ENCODE measurements at places on chromosomes 1 and 21. TPM values are rescaled to one million over a fixed set of nuclear protein-coding genes. Genes with fewer than 3 reads are reported as not detected.

- H3K4me1 ChIP-seq = no peaks in the 10 kb centered on the region
- no peaks in the 10 kb centered on the region for H3K36me3 ChIP-seq
- no peak for DNase-seq
These were observed 11.0 kb upstream of the TMEM200B start for GRCh38 chr1:29134695-29135028.

DNA sequence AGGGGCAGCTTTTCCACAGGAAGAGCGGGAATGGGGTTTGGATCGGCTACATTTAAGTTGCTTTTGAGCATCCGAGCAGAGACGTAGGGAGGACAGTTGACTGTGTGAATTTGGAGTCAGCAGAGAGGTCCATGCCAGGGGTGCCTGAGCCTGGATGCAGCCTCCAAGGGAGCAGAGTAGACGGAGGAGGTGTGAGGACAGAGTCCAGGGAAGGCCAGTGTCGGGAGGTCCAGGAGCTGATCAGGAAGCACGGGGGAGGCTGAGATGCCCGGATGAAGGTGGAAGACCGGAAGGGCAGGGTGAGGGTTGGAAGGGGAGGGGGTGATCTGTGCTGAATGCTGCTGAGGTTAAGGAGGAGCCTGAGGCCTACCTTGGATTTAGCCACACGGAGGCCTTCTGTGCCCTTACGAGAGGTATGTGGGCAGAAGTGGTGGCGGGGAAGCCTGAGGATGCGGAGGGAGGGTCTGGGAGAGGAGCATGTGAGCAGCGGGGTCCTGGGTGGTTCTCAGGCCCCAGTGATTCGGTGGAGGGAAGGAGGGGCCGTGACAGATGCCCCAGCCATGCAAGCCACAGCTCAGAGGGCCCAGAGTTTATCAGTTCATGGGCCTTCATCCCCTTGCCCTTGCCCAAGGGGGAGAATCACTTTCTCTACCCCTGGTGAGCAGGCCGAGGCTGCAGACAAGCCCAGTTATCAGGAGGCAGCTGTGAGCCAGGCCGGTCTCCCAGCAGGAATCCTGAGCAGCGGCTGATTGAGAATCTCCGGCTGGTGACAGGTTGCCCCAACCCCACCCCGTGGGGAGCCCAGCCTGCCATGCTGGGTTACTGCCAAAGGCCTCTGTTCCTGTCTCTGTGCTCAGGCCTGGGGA is 54.0 kb upstream of the ACTL8 start:
- no peak for DNase-seq
- peaks cover 7% of the 10 kb centered on the region for H3K4me1 ChIP-seq
- no peaks in the 10 kb centered on the region for H3K36me3 ChIP-seq
- no peak overlapping the region for H3K4me3 ChIP-seq
- no peak overlapping the region for H3K27ac ChIP-seq
- no peaks in the 10 kb centered on the region for H3K27me3 ChIP-seq

The IGSF5 gene
- not detected for total RNA-seq

The UBIAD1 gene
- 30.8 TPM for total RNA-seq

- peak overlapping the region; percentile 47 for H3K4me3 ChIP-seq
- no peaks in the 10 kb centered on the region for H3K27me3 ChIP-seq
- peak overlapping the region; percentile 73 for H3K27ac ChIP-seq
- H3K36me3 ChIP-seq = peaks cover 11% of the 10 kb centered on the region
- peak; percentile 54 for DNase-seq
These were observed 22.8 kb downstream of the NEK7 start for GRCh38 chr1:198179556-198179981.

The RGSL1 gene
- total RNA-seq = not detected

- no peaks in the 10 kb centered on the region for H3K4me1 ChIP-seq
- DNase-seq = peak; percentile 16
- H3K36me3 ChIP-seq = peaks cover 2% of the 10 kb centered on the region
- no peaks in the 10 kb centered on the region for H3K27me3 ChIP-seq
These were observed 17.3 kb upstream of the LRP8 start for GRCh38 chr1:53344921-53345838.

DNA sequence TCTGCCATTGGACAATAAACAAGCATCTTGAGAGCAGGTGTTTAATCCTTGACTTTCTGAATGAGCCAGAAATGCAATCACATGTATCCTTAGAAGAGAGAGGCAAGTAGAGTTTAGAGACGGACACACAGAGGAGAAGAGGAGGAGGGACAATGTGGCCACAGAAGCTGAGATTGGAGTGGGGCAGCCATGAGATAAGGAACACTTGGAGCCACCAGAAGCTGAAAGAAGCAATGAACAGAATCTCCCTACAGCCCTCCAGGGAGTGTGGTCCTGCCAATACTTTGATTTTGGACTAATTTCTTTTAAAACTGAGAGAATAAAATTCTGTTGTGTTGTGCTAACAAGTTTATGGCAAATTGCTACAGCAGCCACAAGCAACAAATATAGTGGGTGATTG is 141.0 kb downstream of the ATP6V1G3 start:
- H3K4me1 ChIP-seq = no peaks in the 10 kb centered on the region
- H3K36me3 ChIP-seq = no peaks in the 10 kb centered on the region
- peaks cover 5% of the 10 kb centered on the region for H3K27me3 ChIP-seq
- no peak overlapping the region for H3K27ac ChIP-seq
- no peak overlapping the region for H3K4me3 ChIP-seq

The FMO4 gene
- 1.5 TPM for total RNA-seq

DNA sequence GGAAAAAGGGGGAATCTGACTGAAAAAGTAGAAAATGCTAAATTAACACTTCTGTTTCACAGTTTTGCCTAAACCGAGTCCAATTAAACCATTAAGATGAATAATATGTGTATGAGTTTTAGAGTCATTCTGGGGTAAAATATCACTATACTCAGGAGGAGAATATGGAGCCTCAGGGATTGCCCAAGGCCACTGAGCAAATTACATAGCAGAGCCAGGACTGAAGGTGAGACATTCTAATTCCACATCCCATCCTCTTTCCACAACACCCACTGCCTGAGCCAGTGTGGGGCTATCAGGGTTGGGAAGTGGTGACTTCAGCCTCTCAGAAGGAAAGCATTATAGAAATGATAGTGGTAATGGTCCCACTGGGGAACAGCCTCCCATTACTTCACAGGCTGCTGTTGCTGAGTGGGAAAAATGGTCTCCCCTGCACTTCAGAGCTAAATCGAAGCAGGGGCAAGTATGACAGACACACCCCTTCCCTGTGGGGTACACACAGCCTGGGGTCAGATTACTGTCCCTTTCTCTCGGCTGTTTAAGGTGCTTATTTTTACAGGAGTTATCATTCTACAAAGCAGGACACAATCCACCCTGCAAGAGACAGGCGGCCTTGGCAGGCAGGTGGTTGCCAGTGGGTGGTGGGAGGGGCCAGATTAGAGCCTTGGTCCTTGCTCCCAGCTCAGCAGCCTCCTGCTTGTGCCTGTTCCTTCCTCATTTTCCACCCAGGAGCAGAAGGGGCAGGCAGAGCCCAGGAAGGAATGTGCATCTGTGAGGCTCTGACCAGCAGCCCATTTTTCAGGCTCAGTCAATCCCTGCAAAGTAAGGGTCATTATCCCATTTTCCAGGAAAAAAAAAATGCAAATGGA is 9.5 kb upstream of the BCAR3 start:
- peaks cover 10% of the 10 kb centered on the region for H3K27me3 ChIP-seq
- no peak overlapping the region for H3K4me3 ChIP-seq
- DNase-seq = no peak
- peaks cover 16% of the 10 kb centered on the region for H3K4me1 ChIP-seq
- H3K36me3 ChIP-seq = no peaks in the 10 kb centered on the region
- no peak overlapping the region for H3K27ac ChIP-seq

The CNR2 gene
- total RNA-seq = 3.4 TPM

DNA sequence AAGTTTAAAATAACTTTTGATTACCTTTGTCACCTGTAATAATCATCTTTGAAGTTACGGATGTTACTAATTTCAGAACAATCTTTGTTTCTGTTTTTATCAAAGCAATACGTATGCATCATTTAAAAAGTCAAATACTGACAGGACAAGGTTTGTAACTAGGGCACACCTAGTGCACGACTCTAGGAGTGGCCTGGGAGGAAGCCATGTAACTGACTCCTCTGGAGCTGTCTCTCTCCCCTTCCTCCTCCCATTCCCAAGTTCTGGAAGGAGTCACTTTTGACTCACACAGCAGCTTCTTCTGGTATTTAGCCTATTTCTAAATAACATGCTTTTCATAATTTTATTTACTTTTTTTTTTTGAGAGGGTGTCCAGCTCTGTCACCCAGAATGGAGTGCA is 11.8 kb upstream of the RAP1GAP start:
- no peaks in the 10 kb centered on the region for H3K4me1 ChIP-seq
- H3K4me3 ChIP-seq = no peak overlapping the region
- no peak for DNase-seq
- peaks cover 37% of the 10 kb centered on the region for H3K36me3 ChIP-seq

GRCh38 chr1:41380979-41381691 is 19.9 kb downstream of the FOXO6 start:
- H3K36me3 ChIP-seq = no peaks in the 10 kb centered on the region
- H3K4me1 ChIP-seq = peaks cover 12% of the 10 kb centered on the region
- peak overlapping the region; percentile 59 for H3K4me3 ChIP-seq

The DAB1 gene
- total RNA-seq = 0.10 TPM

DNA sequence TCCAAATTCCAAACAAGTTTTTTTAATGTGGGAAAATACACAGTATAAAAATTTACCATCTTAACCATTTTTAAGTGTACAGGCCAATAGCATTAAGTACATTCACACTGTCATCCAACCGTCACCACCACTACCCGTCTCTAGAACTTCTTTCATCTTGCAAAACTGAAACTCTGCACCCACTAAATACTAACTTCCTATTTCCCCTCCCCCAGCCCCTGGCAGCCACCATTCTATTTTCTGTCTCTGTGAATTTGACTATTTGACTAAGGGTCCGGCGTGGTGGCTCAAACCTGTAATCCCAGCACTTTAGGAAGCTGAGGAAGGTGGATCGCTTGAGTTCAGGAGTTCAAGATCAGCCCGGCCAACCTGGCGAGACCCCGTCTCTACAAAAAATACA is 36.1 kb downstream of the CLSTN1 start:
- DNase-seq = peak; percentile 82
- H3K4me1 ChIP-seq = peaks cover 51% of the 10 kb centered on the region
- H3K27ac ChIP-seq = peak overlapping the region; percentile 85

The SYPL2 gene
- not detected for total RNA-seq

GRCh38 chr1:198873696-198874230 is 234.9 kb downstream of the PTPRC start:
- H3K4me1 ChIP-seq = no peaks in the 10 kb centered on the region
- H3K4me3 ChIP-seq = no peak overlapping the region
- no peaks in the 10 kb centered on the region for H3K27me3 ChIP-seq
- no peak for DNase-seq
- peaks cover 64% of the 10 kb centered on the region for H3K36me3 ChIP-seq
- no peak overlapping the region for H3K27ac ChIP-seq

The SERPINC1 gene
- not detected for total RNA-seq

The ASCL5 gene
- total RNA-seq = not detected
